ENCODE measurements at places on chromosomes 12 and 14. TPM values are rescaled to one million over a fixed set of nuclear protein-coding genes. Genes with fewer than 3 reads are reported as not detected.

DNA sequence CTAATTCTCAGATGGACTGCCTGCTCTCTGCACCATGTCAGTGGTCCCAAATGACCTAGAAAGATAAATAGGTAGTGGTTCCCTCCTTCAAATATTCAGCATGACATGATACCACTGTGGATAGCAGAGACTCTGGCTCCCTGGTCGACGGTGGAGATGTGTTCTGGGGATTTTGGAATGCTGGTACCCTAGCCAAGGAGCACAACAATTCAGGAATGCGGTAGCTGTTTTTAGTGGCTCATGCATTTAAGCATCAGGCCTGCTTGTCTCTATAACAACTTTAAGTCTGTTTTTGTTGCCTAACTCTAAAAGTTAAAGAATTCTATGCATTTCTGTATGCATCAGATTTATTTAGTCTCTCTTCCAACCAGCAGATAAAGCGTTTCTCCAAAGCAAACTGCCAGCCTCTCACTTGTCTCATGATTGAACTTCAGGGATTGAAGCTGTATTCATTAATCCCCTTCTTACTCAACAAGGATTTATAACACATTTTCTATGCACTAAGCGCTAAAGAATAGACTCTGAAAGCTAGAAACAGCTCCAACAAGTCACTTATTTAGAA, 164.9 kb upstream of the BMP4 start:
- DNase-seq = no peak

DNA sequence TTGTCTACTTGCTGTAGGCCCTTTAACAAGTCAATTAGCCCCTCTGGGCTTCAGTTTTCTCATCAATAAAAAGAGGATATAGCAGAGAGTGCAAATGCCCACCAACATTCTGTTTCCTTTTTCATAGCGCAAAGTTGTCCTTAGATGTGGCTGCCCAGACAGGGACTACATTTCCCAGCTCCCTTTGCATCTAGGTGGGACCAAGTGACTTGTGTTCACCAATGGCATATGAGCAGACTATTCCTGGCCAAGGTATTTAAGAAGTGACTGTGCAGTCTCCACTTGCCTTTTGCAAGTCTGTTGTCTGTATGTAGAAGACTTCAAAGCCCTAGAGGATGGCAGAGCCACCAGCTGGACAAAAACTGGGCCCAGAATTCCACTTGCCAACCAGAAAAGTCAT, 59.7 kb downstream of the DAO start:
- no peak for DNase-seq

DNA sequence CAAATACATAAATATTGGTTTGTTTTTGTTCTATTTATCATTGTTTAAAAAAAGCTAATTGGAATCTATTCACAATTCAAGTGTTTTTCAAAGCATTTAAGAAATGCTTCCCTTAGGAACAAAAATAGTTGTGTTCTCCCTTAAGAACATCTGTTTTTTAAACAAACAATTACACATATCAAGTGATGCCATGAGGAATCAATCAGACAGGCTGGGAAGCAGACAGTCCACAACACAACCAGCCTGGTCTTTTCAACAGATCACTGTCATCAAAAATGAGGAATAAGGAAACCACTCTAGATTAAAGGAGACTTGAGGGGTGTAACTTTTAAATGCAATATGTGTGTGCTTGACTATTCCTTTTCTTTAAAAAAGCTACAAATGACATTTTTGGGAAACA, 25.5 kb downstream of the GALC start:
- DNase-seq = no peak

- DNase-seq = no peak
Observed at GRCh38 chr12:52004042-52004648, 2.6 kb upstream of the TAMALIN start.

GRCh38 chr14:70698288-70698687, 56.6 kb downstream of the TTC9 start:
- DNase-seq = no peak

DNA sequence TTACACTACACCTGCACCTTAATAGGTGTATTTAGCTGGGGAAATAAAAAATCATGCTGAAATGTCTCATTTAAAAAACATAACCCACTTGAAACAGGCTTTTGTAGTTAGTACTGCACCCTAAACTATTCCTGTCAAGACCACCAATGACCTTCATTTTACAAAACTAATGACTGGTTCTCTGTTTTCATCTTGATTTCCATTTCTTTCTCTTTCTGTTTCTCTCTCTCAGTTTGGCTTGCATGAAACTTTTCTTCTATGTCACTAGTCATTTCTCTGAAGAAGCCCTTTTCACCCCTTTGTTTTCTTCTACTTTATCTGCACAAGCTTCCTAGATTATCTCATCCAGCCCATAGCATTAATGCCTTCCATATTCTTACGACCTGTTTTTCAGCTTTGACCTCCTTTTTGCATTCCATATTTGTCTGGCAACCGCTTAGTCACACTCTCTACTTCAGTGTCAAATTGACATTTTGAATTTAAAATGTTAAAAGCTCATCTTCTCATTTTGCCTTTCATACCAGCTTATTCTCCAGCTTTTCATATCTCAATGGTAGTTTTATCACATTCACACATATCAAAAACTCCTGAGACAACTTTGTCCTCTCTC, 32.7 kb upstream of the KLRF1 start:
- no peak for DNase-seq

- no peak for DNase-seq
Observed at GRCh38 chr14:55297611-55298499, 26.6 kb downstream of the FBXO34 start.

GRCh38 chr12:101670007-101670671, 27.3 kb upstream of the CHPT1 start:
- no peak for DNase-seq

DNA sequence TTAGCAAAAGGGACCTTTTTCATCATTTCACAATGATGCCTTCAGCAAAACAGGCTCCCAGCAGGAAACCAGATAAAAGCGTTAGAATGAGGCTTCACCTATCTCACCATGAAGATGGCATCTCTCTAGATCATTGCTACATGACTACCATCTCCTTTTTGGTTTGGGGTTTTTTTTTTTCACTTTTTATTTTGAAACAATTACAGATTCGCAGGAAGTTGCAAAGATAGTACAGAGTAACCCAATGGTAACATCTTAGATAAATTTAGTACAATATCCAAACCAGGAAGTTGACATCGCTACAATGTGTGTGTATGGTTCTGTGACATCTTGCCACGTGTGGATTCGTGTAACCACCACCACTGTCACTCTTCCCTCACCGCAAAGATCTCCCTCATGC, 22.3 kb upstream of the PWP1 start:
- DNase-seq = no peak

GRCh38 chr12:4833524-4833923, 76.2 kb upstream of the KCNA1 start:
- DNase-seq = no peak

- DNase-seq = peak; percentile 22
Observed at GRCh38 chr12:42325653-42326474, at the start of the genes PPHLN1 and ZCRB1. PPHLN1 (plus strand) TSS chr12:42326167; CDS start chr12:42335903, 9,736 bp downstream. ZCRB1 (minus strand) TSS chr12:42326094; CDS start chr12:42324102, 1,992 bp downstream.

DNA sequence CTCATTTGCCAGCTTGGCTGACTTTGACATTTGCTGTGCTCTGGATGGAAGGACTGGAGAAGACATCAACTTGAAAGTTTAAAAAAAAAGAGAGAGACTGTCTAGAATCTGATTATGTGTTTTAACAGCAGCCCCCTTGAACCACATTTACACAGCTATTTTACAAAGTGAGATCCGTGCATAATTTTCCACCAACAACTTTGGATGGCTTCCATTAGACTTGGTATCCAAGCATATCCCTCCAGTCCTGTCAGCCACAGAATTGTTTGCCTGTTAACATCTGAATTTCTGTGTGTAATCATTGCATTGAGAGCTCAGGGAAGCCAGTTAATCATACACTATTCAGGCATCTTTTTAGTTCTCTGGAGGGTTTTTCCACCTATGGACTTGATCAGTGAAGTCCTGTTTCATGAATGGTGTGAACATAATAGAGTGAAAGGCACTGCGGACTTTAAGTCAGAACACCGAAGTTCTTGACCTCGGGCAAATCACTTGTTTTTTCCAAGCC, 93.7 kb downstream of the SAMD4A start:
- DNase-seq = no peak

DNA sequence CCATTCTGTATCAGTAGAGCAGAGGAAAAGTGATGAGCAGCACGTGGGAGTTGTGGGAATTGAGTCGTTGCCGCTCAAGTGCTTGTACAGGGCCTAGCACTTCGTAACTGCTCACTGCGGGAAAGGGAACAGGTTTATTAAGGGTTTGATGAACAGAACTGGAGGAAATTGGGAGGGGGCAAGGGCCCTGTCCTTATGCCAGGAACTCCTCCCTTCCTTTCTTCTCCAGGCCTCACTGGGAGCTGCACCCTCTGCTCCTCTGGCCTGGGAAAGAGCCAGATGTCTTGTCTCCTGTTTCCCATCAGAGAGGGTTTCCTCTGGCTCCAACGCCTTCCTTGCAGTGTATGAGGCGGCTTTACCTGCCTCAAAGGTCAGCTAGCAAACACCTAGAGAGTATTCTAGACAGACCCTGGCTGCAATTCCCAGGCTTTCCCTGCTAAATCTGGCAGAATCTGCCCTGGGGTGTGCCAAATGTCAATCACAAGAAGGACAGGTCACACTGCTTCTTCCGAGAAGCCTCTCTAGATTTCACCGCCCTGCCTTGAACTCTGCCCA, 78.4 kb downstream of the NTF3 start:
- no peak for DNase-seq

DNA sequence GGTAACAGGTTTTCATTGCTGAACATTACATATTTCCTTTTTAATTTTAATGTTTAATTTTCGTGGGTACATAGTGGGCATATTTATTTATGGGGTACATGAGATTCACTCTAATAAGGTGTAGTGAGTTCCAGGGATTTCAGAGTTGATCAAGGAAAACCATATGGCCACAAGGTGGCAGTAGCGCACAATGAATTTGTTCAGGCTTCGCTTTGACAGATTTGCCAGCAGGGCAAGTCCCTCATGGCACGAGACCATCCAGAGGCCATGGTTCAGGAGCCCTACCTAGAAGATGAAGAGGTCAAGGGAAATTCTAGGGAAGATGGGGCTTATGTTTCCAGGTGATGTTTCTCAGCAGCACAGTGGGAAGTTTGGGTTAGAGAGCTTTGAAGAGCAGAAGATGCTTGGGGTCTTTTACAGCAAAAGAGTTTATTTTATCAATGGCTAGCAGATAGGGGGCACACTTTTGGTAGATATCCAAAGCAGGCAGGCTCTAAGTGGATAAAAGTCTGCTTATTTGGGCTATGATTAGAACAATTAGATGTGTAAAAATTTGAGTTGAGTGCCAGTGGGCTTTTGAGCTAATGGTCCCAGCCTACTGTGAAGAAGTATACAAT, 1004.4 kb downstream of the AACS start:
- DNase-seq = no peak

DNA sequence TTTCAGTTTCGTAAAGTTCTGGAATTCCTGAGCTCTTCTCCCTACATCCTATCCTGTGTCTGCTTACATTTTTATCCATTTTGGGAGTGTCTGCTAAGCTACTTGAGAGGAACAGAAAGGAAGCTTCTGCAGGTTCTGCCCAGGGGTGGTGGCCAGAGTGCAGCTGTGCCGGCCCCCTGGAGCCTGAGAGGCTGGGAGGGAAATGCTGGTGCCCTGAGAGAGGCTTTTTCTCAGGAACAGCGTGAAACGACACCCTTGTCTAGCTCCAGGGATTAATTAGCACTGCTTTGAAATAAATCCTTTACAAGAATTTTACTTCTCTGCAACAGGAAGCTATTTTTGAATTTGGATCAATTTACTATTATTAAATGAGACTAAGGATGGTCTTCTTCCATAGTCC, 165.4 kb downstream of the SLC15A5 start:
- no peak for DNase-seq

DNA sequence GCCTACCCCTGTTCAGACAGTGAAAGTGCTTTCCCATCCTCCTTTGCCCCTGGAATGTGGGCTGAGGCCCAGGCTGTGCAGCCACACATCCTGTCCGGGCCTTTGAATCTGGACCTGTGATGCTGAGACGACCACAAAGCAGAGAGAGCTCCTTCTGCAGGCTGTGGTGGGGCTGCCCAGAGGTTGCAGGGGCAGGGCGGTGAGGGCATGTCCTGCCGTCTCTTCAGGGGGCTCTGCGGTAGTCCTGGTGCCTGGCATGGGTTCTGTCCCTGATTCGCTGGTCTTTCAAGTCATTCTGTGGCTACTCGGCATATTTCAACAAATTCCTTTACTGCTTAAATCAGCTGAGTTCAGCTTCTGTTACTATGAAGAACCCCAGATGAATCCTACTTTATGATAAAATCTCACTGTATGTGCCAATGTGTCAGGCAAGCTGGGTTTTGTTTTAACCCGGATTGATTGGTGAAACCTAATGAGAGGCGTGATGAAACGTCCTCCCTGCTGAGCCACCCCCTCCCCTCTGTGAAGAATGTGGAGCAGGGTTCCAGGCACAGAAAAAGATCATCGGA, 63.4 kb upstream of the DICER1 start:
- DNase-seq = no peak

DNA sequence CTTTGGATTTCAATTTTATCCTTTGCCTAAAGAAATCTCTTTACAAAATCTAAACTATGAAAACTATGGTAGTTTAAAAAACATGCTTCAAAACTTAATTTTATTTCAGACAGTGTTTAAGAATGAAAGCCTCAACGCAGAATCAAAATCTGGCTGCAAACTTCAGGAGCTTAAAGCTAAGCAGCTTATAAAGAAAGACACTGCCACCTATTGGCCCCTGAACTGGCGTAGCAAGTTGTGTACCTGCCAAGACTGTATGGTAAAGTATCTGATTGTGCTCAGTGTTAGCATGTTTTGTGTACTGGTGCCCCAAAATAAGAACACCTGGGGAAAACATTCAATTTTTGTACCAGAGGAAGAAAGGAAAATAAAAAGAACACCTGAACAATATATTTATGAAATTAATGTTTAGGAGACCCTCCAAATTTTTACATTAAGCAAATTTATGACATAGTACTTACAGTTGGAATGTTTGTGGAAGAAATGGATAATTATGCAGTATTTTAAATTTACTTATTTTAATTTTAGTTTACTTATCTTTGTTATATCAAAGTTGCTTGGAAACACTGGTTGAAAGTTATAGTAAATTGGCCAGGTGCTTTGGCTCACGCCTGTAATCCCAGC, 12.2 kb downstream of the UBR7 start:
- DNase-seq = no peak

- no peak for DNase-seq
Observed at GRCh38 chr14:94653321-94653720, 41.1 kb downstream of the SERPINA3 start.

DNA sequence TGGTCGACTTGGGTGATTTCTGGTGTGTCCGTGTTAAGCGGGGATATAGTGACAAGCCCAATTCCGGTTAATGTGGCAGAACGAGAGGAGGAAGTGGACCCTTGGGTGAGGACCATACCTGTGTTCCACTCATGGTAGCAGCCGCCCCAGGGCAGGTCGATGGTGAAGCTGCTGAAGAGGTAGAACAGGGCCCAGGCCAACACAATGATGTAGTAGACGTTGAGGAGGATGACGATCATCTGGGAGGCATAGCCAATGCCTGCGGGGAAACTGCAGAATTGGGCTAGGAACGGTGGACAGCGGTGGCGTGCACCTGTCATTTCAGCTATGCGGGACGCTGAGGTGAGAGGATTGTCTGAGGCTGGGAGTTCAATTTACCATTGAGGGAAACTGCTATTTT, 20.1 kb downstream of the SLC6A13 start:
- no peak for DNase-seq

ERBB3 gene
- total RNA-seq = 36.0 TPM

ANGEL1 gene
- 13.7 TPM for total RNA-seq

RNFT2 gene
- 0.38 TPM for total RNA-seq

CIROP gene
- not detected for total RNA-seq

PIWIL1 gene
- 0.09 TPM for total RNA-seq

CCDC59 gene
- 44.3 TPM for total RNA-seq

AVPR1A gene
- 1.1 TPM for total RNA-seq

OTUB2 gene
- total RNA-seq = 2.1 TPM

OR2AP1 gene
- not detected for total RNA-seq
